Osteocyte (in vitro differentiated cells): ENCODE measurements at places on chromosomes 12 and 14.

DNA sequence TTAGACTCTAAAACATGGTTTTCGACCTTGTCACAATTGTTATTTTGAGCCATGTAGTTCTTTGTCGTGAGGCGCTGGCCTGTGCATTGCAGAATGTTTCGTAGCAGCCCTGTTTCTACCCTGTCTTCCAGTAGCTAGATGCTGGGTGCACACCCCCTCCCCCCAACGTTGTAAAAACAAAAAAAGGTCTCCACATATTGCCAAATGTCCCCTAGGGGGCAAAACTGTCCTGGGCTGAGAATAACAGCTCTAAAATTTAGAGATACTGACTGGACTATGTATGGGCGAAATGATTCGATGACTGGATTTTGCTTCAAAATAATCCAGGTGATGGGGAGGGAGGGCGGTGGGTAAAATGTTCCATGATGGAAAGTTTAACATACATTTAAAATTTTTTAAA, 126.1 kb upstream of the FUT8 start:
- DNase-seq, result no peak

DNA sequence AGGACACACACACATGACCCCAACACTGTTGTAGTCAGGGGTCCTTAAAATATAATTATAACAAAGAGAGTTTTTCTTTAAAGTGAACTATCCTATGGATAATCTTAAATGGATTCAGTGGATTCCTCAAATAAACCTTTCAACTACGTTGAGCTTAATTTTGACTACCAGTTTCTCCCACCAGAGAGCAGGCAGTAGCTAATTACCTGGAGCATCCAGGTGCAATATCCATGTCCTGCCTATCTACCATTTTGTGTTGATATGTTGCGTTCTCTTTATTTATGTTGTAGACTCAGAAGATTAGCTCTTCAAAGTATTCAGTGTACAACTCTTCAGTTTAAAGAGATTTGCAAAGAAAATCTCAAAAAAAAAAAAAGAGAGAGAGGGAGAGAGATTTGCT, 127.2 kb upstream of the GZMB start:
- DNase-seq, result no peak

DNA sequence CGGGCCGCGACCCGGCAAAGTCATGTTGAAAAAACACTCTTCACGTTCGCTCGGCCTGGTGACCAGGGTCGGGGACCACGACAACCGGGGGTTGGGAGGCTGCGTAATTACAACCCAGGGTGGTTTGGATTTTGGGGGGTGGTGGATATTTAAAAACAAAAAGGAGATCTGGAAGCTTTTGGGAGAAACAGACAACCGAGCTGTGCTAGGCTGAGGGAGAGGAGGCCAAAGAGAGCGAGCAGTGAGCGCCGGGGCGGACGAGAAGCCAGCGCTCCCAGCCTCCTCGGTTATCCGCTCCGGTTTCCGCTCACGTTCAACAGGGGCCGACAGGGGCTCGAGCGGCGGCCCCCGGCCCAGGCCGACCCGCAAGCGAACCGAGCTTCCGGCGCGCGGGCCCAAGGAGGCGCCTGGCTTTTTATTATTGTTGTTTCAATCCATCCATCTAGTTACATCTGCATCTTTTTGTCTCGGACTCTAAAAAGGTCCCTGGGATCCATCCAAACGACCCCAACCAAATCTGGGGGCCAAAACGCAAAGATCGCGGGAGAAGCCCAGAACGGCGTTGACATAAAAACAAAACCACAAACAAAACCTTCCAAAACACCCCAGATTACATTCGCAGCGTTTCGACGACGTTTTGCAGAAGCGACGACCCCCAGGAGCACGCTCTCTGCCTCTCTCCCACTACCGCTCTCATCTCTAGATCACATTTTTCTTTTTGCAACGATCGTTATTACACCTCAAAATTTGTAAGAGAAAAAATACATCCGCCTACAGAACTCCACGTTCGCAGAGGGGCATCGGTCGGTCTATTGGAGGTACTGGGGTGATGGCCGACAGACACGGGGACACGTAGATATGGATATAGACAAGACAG, 771 bp downstream of the OTX2 start:
- DNase-seq, result no peak

GRCh38 chr12:132393991-132394949, 64.9 kb upstream of the GALNT9 start:
- no peak for DNase-seq

- no peak for DNase-seq
Observed at GRCh38 chr12:26492406-26492805, 297.0 kb downstream of the SSPN start.

DNA sequence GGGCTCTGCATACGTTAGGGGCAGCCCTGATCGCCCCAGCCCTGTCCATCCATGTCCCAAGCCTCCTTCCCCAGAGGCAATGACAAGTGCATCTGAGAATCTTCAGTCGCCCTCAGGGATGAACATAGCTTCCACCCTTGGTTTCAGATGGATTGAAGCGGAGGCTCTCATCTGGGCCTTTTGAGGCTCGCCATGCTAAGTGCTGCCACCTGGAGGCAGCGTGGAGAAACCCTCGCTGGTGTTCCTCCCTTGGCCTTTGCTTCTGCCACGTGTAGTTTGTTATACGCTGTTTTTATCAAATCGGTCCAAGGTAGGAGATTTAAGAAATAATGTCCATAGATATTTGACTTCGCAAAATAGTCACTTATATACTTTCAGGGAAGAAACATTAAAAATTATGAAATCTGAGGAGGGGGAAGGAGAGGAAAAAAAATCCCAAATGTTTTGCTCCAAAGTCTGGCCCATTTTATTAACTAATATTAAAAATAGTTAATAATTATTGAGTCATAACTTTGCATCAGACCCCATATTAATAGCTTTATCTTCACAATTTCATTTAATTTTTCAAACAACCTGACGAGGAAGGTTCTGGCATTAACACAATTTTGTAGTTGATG, 28.8 kb upstream of the LRRC10 start:
- no peak for DNase-seq

DNA sequence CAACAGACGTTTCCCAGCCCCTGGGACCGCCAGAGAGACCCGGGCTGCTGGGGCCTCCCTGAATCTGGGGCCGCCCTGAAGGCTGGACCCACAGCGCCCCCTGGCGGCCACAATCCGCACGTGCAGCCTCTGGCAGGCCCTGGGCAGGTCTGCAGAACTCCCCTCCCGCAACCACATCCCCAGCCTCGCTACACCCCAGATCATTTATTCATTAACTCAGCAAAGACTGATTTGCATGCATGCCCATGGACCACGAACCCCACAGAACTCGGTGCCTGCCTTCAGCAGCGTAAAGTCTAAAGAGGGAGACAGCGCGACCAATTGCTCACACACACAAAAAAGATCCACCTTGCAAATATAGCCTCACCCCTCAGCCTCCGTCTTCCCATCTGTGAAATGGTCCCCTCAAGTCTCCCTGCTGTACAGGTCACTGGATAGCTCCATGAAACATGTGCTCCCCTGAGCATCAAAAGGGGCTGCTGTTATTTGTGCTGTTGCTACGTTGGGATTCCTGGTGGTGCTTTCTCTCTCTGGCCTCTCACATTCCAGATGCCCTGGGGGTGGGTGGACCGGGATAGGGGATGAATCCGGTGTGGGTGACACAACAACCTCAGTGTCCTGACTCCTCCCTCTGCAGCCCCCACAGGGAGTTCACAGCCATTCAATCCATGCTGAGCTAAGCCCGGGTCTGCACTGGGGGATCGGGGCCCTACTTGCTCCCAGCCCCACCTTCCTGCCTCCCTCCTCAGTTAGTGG, 96.4 kb downstream of the SCARB1 start:
- peak; percentile 94 for DNase-seq

GRCh38 chr12:14836336-14837210, 6.8 kb downstream of the ART4 start:
- DNase-seq, result no peak

DNA sequence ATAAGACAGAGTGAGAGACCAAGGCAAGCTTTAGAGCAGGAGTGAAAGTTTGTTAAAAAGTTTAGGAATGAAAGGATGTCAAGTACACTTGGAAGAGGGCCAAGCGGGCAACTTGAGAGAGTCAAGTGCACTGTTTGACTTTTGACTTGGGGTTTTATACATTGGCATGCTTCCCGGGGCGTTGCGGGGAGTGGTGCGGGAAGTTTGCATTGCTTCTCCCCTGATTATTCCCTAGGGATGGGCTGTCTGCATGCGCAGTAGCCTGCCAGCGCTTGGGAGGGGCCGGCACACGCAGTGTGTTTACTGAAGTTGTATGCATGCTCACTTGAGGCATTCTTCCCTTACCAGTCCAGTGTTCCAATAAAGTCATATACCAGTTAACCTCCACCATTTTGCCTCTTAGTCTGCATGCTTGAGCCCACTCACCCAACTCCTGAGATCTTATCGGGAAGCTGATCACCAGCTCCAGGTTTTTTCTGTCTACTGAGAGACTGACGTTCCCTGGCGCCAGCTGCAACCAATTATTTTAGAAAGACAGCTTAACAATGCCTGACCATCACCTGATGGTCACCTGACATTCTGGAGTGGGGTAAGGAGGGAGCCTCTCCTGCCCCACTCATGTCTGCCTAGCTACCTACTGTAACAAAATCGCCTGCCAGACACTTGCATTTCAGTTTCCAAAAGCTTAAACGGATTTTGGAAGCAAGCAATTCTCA, 53.2 kb downstream of the DACT1 start:
- DNase-seq, result no peak

GRCh38 chr12:104319918-104320626, 16.5 kb downstream of the EID3 start:
- DNase-seq, result no peak

GRCh38 chr14:46322076-46322475, 329.5 kb downstream of the RPL10L start:
- DNase-seq, result no peak
